GM06990 (cell line): ENCODE measurements at places on chromosomes 2 and 18.

DNA sequence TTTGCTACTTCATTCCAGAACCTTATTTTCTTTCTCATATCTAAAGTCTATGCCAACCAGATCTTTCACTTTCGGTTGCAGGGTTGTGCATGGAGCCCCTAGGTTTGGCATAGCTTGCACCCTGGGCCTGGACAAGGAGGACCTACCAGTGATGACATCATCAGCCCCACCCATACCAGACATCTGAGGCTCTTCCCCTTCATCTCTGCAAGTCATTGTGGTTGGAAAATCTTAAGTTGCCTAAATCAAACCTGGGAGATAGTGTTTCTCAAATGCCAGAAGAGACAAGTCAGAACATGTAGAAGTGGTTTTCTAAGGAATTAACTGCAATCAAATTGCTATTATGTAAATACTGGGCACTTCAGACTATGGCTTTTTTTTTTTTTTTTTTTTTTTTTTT is 363.3 kb downstream of the ZNF516 start:
- no peak for DNase-seq

DNA sequence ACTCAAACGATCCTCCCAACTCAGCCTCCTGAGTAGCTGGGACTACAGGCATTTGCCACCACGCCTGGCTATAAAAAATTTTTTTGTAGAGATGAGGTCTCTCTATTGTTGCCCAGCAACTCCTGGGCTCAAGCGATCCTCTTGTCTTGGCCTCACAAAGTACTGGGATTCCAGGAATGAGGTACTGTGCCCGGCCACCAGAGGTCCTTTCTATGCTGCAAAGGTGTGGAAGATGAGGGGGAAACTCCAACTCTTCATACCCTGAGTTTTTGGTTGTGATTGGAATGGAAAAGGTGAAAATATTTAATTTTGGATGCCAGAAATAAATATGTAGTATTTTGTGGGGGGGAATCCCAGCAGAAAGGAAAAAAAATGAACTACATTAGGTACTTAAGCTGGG is 36.0 kb downstream of the MRPL33 start:
- DNase-seq = no peak

GRCh38 chr2:8491296-8492027 is 190.4 kb upstream of the ID2 start:
- DNase-seq = no peak

DNA sequence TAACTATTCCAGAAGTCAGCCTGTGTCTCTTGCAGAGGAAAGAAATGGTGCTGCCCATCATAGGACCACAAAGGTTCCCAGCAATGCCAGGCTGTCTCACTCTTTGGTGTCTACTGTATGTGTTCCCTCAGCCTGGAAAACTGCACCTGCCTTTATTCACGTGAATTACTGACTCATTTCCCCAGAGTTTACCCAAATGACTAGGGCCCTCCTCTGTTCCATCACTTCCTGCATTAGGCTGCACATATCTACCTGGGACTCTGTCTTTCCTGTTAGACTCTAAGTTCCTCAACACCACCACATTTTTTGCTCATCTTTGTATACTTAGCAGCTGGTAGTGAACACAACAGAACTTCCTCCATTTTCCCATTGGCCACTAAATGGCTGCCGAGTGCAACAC is 188.3 kb downstream of the FHOD3 start:
- no peak for DNase-seq

DNA sequence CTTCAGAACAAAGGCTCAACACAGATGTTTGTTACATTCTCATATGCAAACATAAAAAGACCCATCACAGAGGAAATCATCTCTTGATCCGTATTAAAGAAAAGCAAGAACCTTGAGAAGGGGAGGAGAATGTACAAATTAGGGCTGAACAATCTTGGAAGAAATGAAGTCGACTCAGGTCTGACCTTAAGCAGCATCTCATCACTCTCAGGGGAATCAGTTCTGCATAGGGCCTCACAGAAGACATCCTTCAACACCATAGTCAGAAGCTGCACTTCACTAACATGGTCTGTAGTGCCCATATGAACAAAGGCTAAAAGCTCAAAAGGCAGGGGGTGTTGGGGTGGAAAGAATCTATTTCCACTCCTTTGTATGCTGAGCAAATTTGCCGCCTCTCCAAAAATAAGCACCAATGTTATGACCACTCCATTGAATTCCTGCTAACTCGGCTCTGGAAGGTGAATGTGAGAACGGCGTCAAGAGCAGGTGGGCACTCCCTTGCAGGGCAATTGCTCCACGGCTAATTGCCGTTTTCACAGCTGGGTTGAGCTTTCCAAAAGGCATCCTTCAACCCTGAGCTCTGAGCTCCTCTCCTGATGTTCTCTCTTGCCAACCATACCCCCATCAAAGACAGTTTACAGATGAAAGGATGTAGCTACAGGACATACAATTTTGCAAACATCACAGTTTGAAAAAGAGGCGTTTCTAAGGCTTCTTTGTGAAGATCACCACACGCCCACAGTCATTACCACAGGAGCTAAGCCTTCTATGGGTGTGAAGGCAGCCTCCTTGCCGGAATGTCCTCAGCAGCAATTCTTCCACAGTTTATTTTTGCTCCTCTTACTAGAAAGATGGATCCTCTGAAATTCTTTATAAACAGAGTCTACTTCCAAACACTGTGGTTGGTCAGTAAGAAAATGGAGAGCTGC is 10.0 kb downstream of the KLF7 start:
- no peak for DNase-seq

- no peak for DNase-seq
These were observed 170.5 kb upstream of the KCNJ3 start for GRCh38 chr2:154527962-154528361.

DNA sequence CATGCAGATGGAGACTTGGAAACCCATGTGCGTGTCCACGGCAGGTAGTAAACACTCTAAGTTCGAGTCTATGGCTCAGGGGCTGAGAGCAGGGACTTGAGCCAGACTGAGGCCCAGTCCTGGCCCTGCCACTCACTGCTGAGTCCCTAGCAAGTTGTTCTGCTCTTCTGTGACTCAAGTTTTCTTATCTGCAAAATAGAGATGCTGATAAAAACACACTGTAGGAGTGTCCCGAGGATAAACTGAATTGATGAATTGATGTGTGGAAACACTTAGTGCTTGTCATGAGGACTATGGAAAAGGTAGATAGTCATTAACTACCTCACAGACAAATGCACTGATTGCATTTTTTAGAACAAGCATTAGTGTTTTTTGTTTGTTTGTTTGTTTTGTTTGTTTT is 73.2 kb downstream of the BOLA3 start:
- DNase-seq = no peak

DNA sequence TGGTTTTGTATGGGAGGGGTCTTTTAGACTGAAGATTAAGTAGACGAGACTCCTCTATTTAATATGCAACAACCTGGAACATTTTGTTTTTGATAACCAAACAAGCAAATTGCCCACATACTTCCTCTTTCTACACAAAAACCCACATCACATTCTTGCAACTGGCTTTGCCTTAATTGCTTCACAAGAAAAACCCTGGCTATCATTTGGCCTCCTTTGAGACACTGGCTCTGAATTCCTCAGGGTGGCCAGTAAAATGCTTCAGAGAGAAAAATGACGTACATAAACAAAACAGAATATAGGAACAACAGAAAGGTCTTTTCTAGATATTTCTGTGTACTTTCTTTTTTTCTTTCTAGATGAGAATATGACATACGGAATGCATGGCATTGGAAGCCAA is 103.0 kb downstream of the TRIB2 start:
- no peak for DNase-seq

DNA sequence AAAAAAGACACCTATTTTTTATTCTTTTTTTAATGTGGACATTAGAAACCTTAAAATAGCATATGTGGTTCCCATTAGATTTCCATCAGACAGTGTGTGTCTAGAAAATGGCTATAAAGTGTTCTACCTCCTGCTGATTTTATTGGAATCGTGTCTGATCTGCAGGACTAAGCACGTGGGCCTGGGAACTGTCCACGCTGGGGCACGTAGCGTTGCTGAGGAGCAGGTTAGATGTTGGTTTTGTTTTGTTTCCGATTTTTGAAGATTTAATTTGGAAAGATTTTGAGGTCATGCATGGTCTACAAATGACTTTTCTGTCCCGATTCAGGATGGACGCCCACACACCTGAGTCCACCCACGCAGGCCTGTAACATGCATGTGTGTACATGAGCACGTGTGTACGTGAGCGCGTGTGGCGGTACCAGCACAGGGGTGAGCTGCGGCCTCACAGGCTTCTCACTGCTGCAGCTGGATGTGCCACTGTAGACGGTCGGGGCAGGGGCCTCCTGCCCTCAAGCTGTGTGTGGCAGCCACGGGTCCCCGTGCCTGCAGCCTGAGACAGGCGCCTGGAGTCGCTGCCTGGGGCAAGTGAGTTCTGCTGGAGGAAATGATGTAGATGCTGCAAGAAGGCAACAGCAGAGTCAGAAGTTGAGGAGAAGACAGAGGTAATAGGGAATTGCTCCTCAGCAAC is 99.7 kb upstream of the CTDP1 start:
- DNase-seq = no peak

GRCh38 chr2:147108548-147108947 is 736.3 kb upstream of the ACVR2A start:
- DNase-seq = no peak

DNA sequence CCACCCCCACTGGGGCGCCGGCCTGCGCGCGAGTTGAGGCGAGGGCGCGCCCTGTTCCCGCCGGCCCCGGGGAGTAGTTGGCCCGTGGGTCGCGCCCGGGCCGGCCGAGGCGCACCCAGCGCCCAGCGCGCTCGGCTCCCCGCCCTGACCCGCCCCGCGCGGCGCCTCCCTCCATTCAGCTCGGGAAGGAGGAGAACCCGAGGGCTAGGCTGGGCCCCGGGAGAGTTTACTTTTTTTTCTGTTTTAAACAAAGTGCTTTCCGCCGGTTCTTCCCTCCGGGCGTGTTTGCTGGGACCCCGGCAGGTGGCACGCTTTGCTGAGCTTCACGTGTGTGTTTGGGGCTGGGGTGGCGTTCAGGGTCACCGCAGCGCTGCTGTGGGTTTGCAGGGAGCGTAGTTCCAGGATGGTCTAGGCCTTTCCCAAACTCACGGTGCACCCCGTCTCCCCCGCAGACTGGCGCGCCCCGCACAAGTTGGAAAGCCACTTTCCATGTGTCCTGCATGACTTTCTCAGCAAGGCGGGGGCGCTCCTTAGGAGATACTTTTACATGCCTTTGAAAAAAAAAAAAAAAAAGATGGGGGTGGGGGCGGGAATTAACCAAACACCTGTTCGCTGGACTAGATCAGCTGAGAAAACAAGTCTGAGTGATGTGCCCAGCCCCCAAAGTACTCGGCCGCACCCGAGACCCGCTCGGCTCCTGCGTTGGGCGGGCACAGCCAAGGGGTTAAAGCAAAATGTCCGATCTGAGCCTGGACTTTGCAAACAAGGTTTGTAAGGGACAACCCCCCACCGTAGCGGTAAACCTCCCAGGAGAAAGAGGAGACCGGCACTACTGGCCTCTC is 825 bp downstream of the ITGA6 start:
- peak; percentile 6 for DNase-seq

DNA sequence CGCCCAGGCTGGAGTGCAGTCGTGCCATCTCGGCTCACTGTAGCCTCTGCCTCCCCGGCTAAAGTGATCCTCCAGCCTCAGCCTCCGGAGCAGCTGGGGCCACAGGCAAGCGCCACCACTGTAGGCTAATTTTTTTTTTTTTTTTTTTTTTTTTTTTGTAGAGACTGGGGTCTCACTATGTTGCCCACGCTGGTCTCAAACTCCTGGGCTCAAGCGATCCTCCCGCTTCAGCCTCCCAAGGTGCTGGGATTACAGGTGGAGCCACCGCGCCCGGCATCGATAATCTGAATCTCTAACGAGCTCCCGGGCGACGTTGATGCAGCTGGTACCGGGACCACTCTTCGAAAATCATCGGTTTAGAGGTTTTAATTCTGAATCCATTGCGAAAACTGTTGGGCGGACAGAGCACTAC is 520 bp upstream of the CYP20A1 start:
- no peak for DNase-seq

- no peak for DNase-seq
These were observed 25.7 kb downstream of the MDH1 start for GRCh38 chr2:63614448-63614968.

- no peak for DNase-seq
These were observed 113.7 kb downstream of the BCL2 start for GRCh38 chr18:63205791-63206252.
